ENCODE measurements at places on chromosomes 3 and 15.

DNA sequence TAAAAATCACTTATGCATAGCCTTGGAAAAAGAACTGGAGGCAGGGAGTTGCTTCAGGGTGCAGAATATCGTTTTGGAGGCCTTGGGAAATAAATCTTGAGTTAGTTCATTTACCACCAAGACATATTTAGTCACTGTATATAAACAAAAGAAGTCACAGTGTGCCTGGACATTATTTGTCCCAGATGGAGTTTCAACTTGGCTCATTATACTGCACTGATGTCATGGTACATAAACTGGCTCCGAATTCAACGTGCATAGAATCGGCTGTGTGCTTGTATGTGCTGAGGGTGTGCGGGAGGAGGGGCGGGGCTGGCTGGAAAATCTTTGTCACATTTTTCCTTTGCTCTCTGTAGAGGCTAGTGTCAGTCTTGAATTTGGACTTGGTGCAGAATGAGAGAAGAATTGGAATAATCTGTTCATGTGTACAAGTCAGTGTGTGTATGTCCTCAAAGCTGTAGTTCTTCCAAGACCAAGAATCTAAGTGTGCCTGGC is 86.6 kb downstream of the FNDC3B start:
- no peak for DNase-seq

DNA sequence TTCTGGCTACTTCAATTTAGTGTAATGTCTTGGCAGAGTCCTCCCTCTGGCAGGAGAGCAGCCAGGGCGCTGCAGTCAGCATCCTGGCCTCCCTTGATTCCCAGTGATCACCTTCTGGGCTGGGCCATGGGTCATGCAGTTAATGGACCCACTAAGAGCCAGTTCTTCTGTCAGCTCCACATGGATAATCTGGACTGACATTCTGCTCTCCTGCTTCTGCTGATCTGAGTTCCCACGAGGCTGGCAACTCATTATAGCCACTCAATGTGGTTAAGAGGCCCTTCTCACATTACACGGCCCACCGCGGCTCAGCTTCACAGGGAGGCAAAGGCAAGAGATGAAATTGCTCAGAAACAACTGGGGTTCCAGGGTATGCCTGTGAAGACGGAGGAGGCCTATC is 94.0 kb downstream of the WDR76 start:
- no peak for DNase-seq

DNA sequence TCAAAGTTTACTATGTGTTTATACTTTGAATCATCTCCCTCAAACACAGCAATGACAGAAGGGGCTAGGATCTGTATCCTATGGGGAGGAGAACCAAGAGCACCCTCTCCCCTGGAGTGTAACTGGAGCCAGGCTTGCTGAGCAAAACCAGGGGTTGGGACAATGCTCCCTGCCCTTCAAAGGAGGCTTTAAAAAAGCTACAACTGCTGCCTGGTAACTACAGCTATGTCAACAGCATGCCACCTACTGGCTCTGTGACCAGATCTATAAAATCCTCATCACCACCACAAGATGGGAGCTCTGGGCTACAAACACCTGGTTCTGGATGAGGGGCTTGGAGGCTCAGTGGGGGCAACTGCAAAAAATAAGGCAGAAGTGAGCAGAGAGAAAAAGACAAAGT is 61.9 kb downstream of the ANO10 start:
- DNase-seq: no peak

DNA sequence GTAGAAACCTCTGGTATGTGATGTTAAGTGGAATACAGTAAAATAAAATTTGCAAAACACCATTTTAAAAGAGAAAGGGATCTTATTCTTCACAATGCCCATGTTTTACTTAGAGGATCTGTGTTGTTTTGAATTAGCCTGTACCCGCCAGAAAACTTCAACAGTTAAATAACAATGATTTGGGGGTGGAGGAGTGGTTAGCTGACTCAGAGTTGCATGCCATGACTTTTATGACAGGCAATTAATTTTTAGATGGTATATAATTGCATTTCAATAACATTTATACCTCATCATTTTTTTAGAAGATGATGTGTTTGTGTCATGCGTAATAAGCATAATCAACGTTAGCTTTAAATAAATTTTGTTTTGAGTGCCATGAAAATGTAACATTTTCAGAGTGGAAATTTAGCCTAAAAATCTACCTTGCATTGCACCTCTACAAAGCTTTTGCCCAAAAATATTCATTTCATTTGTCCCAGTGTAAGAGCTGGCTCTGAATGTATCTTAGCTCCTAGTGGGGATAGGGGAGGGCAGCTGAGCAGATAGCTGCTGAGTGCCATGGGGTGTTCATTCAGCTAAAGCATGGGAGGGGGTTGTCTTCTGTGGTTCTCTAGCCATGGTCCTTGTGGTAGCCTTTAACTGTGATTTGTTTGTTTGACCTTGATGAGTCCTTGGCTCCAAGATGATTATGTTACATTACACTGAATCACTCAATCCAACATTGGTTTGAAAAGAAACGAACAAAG is 379.8 kb downstream of the LPP start:
- no peak for DNase-seq

DNA sequence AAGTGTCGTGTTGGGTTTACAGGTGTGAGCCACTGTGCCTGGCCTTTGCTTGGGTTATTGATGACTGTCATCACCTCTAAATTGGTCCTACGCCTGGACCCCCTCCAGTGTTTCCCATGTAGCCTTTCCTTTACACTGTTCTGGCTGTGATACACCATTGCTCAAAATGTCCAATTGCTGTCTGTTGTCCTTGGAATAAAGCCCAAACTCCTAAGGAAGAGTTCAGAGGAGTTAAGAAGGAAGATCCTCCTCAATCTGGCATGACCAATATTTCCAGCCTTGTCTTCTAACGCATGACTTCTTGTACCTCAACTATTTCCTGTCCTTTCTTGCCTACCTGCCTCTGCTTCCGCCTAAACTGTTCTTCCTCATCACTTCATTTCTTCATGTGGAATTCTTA is 113.1 kb downstream of the POLR2M start:
- DNase-seq: no peak

DNA sequence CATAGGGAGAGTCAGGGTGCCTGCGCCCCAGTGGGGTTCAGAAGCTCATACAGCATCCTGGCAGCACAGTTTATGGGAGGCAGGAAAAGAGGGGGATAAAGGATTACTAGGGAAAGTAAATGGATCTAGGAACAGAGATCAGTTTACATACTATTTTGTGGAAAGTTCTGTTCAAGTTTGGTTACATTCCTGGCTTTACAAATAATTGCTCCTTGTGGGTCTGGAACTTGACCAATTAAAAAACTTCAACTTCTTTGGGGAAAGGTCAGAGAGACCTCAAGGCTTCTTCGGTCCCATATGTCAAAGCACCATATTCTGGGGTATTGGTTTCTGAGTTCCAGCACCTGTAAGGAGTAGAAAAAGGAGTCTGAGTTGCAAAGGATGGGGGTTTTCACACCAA is 64.1 kb downstream of the ZDHHC19 start:
- DNase-seq: no peak

DNA sequence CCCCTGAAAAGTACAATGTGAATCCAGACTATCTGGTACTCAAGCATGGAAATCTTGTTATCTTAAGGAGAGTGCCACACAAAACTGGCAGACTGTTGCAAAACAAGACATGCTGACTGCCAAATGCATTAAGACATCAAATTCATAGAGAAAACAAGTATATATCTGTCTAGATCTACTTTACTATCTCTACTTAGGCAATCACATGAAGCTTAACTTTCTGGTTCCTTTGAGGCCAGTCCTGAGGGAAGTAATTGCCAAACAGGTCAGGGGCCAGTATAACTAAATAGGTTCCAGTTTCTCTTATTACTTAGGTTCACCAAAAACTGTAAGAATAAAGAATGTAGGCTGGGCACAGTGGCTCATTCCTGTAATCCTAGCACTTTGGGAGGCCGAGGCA is 15.9 kb upstream of the SLC4A7 start:
- DNase-seq: no peak

DNA sequence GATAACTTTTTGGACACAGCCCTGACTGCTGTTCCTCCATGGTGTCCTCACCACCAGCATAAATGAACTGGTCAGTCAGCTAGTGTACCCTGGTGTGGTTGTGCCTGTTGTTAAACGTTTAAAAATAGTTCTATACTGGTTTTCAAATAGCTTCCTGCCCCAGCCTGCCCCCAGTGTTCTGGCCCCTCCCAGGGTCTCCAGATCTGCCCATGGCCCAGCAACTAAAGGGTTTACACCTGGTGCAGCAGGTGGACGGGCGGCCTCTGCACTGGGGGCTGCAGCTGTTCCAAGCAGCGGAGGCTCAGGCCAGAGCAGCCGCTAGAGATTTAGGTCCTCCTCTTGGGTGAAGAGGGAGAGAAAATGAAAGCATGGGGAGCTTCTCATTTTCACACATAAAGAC is 6.1 kb upstream of the NR2E3 start:
- no peak for DNase-seq

- no peak for DNase-seq
Observed at GRCh38 chr3:53724566-53724965, 121.7 kb downstream of the CHDH start.

Measured in stimulated activated CD8-positive, alpha-beta memory T cell treated with anti-CD3 and anti-CD28 coated beads, Interleukin-4, amount 100 ng/mL, for 48 hours (primary cell).